ENCODE measurements at places on chromosomes 6 and 20. TPM values are rescaled to one million over a fixed set of nuclear protein-coding genes. Genes with fewer than 3 reads are reported as not detected.

The ZSWIM3 gene
- 8.2 TPM for total RNA-seq

The CCN6 gene
- not detected for total RNA-seq

- DNase-seq, result no peak
Measured at GRCh38 chr6:133610971-133611370, 277.9 kb upstream of the TCF21 start.

The EYA2 gene
- total RNA-seq, result 0.74 TPM

GRCh38 chr6:139378882-139379341 lies 4.5 kb upstream of the CITED2 start:
- DNase-seq, result no peak

- no peak for DNase-seq
Measured at GRCh38 chr20:63821811-63822210, 9.3 kb downstream of the ZBTB46 start.

DNA sequence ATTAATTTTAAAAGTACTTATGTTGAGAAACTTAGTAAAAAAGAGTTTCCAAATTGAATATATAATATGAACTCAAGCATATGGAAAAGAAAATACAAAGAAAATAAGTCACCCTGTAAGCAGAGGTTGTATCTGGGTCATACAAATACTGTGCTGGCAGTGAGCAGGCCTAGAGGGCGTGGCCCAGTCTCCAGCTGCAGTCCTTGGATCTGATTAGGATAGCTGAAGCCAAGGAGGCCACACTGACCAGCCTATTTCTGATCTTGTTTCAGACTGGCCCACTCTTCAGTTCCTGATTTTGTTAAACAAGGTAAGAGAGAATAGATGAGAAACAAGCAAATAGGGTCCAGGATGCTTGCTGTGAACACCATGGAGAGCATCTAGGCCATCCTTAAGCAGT lies 228.8 kb downstream of the EPM2A start:
- DNase-seq, result no peak

DNA sequence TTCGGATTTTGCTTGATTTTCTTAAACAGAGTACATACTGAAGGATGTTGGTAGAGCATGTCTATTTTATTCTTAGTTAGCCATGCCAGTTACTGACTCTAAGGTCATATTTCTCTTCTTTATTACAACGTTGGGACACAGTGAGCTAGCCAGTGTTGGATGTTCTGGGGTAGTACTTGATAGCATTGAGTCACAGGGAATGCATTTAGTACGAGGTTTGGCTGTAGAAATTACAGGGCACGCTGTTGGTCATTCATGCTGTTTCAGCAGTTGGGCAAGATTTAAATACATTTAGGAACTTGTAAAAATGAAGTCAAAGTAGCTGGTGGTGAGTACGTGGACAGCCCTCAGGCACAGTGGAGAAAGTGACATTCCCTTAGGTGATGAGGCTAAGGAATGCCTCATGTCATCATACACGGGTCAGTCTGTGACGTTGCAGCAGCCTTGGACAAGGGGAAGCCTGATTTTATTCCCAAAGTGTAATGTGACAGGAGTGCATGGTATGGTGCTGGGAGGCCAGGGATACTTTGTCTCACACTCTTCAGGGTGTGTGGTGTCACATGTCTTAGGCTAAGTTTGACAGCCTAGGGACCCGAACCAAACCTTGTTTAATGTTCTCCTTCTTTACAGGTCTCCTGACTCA lies 57.7 kb upstream of the SLC22A1 start:
- no peak for DNase-seq

GRCh38 chr20:57199656-57200405 lies 66.6 kb downstream of the BMP7 start:
- DNase-seq, result no peak

The ELOVL2 gene
- 0.46 TPM for total RNA-seq

All from H9 (cell line).